ENCODE measurements at places on chromosomes 7 and 10.

- no peak for DNase-seq
Observed at GRCh38 chr10:127756264-127756663, 19.3 kb downstream of the FOXI2 start.

DNA sequence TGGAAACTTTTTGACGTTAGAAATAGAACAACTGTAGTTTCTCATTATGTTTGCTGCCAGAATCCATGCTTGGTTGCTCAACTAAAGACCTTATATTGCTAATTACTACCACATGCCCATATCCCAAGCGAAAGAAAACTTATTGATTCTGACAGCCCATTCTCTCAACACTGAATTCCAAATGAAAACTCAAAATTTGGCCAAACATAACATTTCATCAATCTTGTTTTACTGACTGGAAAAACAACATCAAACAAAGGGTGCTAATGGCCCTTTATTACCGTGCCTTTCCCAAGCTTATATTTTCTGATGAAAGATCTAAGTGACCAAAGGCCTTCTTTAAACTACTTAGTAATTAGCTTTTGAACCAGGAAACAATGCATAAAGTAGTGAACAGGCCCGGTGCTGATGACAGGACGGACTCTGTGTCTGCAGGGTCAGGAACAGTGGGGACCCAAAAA is 531.8 kb downstream of the KCNMA1 start:
- no peak for DNase-seq

GRCh38 chr7:124550036-124550435 is 215.6 kb downstream of the GPR37 start:
- DNase-seq, result no peak

DNA sequence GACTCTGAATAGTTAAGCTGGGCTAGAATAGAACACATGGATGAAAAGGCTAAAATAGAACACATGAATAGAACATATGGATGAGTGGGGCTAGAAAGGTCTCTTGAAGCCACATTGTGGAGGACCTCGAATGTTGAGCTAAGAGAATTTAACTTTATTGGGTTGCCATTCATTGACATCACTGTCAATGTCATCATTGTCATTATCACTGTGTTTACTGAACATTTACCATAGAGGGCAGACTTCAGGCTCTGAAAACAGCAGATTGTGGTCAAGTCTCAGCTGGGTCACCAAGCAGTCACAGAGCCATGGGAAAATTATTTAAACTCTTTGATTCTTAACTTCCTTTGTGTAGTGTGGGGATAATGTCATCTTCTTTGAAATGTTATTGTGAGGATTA is 80.4 kb downstream of the WDFY4 start:
- no peak for DNase-seq

DNA sequence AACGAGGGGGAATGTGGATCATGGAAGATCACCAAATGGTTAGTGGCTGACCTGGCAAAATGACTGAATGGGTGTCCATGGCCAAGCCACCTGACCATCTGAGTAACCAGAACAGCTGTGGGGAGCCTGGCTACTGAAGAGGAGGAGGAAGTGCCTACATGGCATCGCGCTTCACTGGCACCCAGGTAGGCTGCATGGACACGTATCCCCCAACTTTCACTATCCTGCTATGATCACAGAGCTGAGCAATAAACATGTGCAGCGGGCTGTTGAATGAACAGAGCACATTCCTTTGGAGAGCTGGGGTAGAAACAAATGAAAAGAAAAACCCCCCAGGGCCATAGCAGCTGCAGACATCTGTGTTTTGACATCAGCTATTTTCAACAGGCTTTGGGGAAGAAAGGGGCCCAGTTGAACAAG is 6.5 kb downstream of the AKR1B1 start:
- DNase-seq, result no peak

- no peak for DNase-seq
Observed at GRCh38 chr10:79112881-79113431, 44.2 kb downstream of the ZMIZ1 start.

- no peak for DNase-seq
Observed at GRCh38 chr7:33685503-33685902, 219.8 kb upstream of the BMPER start.

DNA sequence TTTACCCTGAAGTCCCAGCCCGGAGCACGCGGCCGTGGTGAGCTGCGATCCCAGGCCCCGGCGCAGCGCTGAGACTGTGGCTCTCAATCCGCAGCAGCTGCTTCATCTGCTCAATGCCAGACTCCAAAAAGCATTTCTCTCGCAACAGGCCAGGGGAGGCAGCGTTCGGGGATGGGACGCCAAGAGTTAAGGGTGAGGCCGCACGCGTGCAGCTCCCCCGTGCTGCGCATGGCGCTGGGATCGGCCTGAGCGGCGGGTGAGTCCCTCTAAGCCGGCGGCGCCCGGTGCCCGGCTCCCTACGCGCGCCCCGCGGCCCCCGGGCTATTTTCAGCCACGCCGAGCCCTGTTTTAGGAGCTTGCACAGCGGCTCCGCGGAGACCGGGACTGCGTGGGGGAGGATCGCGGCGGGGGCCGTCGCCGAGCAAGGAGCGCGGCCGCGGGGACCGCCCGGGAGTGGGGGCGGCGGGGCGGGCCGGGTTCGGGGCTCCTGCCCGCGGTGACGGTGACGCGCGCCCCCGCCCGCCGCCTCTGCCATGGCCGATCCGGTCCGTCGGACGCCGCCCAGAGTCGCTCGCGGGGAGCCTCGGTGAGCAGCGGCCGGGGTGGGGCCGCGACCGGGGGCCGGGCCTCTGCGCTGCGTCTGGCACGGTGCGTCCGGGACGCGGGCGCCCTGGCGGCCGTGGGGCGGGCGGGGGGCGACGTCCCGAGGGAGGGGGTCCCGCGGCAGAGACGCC is 29.4 kb upstream of the JAKMIP3 start:
- DNase-seq, result no peak

GRCh38 chr10:91349381-91349780 is 60.8 kb upstream of the HECTD2 start:
- DNase-seq, result no peak

DNA sequence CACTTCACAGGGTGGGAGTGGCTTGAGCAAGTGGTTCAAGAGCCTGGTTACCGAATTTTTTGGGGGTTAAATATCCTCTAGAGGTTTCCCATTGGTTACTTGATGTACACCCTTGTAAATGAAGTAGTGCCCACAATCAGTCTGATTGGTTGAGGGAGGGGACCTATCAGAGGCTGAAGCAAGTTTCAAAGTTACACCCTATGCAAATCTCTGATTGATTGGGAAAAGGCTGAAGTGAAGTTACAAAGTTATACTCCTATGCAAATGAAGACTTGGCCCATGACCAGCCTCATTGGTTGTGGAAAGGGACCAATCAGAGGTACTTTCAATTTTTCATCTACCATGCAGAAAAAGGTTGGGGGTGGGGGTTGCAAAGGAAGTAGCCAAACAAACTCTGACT is 34.7 kb downstream of the UBE2D4 start:
- DNase-seq, result no peak

- DNase-seq, result no peak
Observed at GRCh38 chr10:86461963-86462804, 59.4 kb downstream of the WAPL start.

- DNase-seq, result no peak
Observed at GRCh38 chr7:5519515-5519928, 95.9 kb upstream of the TNRC18 start.

GRCh38 chr7:35035511-35035961 is 1.7 kb downstream of the DPY19L1 start:
- peak; percentile 28 for DNase-seq

- DNase-seq, result no peak
Observed at GRCh38 chr7:92075455-92076158, 58.7 kb downstream of the CYP51A1 start.

DNA sequence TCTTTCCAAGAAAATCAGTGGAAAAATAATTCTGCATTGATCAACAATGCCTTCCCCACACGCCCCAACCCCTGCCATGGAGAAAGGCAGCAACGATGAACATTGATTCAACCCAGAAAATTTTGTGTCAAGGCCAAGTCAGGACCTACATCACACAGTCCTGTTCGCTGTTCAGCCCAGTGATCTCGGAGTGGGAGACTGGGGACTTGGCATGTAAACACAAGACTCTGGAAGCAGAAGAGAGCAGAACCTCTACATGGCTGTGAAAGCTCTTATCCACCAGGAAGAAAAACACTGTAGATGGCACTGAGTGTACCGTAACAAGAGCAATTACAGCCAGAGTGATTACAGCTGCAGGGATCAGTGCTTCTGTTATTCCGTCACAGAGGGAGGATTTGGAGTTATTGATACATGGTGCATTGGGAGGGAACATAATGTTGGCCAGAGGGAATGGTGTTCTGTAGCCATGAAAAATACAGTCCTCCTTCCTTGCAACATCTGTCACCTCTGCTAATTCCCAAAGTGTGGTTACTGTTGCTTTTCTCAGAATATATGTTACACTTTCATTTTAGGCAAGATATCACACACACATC is 136.6 kb downstream of the IQUB start:
- no peak for DNase-seq

DNA sequence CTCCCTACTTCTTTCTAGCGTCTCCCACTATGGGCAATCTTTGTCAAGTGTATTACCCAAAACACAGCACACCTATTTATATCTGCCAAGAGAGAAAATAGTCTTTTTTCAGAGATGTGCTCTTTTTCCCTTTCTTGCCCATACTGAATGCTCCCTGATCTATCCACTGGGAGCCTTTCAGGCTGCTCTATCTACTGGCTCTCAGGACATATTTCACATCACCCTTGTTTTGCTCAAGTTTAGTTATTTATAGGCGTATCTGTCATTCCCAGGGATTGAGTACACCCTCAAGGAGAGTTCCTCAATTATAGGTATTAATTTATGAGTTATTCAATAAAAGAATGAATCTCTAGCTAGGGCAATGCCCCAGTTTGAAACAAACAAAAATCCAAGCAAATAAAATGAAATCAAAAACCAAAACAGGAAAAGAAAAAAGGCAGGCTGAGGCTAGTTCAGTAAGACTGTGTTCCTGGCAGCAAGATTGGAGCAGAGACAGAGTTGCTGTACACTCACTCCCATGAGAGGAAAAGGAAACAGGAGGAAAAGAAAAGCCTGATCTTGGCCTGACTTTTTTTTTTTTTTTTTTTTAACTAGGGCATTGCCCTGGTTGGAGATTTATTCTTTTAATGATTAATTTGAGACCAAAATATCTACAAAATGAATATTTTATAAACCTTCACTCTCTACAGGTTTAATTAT is 665.9 kb upstream of the PCDH15 start:
- no peak for DNase-seq

- no peak for DNase-seq
Observed at GRCh38 chr7:92615861-92616260, 25.7 kb upstream of the FAM133B start.

- DNase-seq, result no peak
Observed at GRCh38 chr10:104109908-104110662, 11.9 kb upstream of the SFR1 start.

Measured in activated CD4-positive, alpha-beta T cell treated with anti-CD3 and anti-CD28 coated beads, Interleukin-2, amount 50 U/mL, for 48 hours (primary cell).